Thymus (tissue), 14 donors: ENCODE measurements at places on chromosomes 5 and 9. TPM values are rescaled to one million over a fixed set of nuclear protein-coding genes. Genes with fewer than 3 reads are reported as not detected.

DNA sequence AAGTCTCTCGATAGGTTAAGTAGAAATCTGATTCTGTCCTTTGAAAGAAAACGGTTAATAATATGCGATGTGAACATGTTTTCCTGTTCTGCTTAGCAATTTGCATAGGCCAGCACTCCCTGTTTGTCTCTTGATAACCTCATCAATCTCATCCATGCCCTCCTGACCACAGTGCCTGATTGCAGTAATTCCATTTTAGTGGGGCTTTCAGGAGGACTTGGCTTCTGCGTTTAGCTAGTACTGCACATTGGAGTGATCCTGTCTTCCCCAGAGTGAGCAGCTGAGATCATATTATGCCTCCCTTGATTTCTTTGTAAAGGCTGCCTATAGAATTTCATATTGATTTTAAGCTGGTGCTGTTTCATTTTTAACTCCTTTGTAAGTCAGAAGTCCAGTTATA lies 335.9 kb upstream of the ISL1 start:
- DNase-seq: no peak

- DNase-seq: no peak
These were observed 65.5 kb downstream of the GNG10 start for GRCh38 chr9:111726949-111727348.

- no peak for DNase-seq
These were observed 4.2 kb downstream of the CTXN3 start for GRCh38 chr5:127652952-127653611.

- no peak for DNase-seq
These were observed 686.5 kb upstream of the ACO1 start for GRCh38 chr9:31697956-31698355.

DNA sequence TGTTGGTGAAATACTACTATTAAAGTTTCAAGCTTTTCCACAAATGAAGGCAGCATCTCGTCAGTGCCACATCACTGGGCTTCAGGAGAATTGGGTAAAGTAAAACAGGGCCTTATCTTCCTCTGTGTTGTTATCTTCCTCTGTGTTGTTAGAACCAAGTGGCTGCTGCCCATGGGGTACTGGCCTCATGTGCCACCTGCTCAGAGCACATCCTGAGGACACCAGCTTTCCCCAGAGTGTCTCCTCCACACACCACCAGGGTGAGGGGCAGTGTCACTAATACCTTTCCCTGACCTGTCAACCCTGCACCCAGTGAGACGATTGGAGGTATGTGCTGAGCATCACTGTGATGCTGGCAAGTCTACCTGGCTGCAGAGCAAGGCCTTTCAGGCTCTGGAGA lies 499.9 kb downstream of the SEMA5A start:
- no peak for DNase-seq

GRCh38 chr9:91835632-91836031 lies 114.4 kb downstream of the ROR2 start:
- no peak for DNase-seq

DNA sequence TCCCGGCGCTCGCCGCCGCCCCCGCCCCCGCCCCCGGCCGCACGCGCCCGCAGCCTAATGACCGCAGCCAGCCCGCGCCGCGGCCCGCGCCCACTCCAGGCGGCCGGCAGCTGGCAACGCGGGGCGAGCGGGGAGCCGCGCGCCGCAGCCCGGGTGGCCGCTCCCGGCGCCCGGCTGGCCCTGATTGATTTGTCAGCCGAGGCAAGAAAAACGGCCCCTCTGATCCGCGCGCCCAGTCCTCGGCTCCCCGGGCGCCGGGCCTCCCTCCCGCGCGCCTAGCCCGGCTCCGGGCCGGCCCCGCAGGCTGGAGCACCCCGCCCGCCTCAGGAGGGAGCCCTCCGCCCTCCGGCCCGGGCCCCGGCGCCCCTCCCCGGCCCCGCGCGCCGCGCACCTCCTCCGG lies 11.9 kb upstream of the LHX2 start:
- DNase-seq: no peak

DNA sequence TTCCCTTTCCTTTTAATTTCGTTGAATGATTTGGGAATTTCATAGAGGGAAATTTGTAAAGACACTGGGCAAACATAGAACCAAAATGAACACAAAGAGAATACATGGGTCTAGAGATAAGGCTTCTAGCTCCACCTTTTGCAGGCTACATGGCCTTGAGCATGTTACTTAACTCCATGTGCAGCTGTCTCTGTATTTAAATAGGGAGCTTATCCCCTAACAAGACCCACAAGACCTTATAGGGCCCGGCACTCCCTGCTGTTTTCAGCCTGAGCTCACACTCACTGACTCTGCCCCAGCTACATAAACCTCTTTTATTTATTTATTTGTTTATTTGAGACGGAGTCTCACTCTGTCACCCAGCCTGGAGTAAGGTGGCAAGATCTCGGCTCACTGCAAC lies 30.6 kb upstream of the TLE1 start:
- DNase-seq: no peak

DNA sequence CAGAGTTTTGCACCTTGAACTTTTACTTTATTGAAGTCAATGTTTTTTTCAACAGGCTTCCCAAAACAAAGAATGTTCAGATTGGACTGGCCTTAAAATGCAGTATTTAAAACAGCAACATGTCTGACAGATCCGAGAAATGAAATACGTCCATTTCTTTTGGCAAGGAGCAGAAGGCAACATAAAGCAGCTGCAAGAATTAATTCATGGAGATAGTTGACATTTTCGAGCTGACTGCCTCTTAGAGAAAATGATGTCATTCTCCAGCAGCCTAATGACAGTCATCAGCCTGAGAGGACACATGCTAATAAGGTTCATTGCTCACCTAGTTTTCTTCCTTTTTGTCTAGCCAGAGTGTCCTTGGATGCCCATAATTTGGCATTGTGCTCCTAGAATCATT lies 232.2 kb upstream of the SEMA6A start:
- no peak for DNase-seq

DNA sequence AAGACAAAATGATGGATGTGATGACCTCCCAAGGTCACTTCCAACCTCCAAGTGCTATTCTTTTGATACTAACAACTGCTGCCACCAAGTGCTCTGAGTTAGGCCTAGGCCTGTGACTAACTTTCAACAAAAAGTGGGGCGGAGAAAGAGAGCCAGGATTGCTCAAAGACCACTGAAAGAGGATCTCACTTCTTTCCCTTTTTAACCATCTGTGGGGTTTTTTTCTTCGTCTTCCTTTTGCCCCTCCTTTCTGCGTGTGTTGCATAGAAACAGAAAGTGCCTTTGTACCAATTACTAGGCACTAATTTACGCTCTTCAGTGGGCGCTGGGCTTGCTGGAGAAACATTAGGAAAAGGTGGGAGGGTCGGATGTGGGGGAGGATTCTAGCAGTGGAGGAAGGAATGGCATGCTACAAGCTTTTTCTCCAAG lies 8.0 kb downstream of the KLF9 start:
- no peak for DNase-seq

DNA sequence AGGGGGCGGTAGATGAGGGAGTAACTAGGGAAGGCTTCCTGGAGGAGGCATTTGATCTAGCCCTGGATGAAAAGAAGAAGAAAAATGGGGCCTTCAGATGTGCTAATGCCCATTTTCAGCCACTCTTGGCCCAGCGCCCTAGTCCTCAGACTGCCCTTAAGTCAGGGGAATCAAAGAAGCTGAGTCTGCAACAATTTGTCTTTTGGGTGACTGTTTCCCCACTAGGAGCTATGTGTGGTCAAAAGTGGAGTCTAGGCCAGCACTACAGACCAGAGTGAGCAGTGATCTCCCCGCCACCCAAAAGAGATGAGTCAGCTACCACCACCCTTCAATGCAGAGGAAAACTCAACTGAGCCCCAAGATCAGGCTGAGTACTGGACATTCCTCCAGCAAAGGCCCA lies 542.1 kb downstream of the BNC2 start:
- DNase-seq: no peak

- DNase-seq: no peak
These were observed 4.3 kb downstream of the RAI14 start for GRCh38 chr5:34660444-34660843.

DNA sequence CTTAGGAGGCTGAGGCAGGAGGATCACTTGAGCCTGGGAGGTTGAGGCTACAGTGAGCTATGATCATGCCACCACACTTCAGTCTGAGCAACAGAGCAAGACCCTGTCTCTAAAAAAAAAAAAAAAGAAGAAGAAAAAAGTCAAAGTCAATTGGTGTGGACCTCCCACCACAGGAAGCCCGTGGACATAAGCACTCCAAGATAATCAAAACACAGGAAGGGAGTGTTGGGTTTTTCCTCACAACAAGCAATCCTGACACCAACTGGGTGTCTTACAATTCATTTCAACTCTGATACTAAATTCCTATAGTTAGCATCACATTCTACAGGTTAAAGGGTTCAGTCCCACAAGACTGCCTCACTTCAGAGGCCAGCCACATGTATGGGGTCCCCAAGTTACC lies 70.7 kb downstream of the PDE6A start:
- no peak for DNase-seq

GRCh38 chr5:42881416-42882117 lies 69.9 kb upstream of the SELENOP start:
- DNase-seq: no peak

GRCh38 chr5:124292322-124292855 lies 454.1 kb downstream of the ZNF608 start:
- DNase-seq: no peak

HAPLN1 gene
- 0.14 TPM for total RNA-seq

HSPB3 gene
- 0.94 TPM for total RNA-seq

SAP30L gene
- total RNA-seq: 33.1 TPM

PHF24 gene
- total RNA-seq: 0.28 TPM

HEMGN gene
- total RNA-seq: 16.9 TPM

CDKN2B gene
- 0.80 TPM for total RNA-seq

ANKRD18B gene
- total RNA-seq: 1.0 TPM

SVEP1 gene
- total RNA-seq: 1.2 TPM

BTNL3 gene
- total RNA-seq: not detected

SLC45A2 gene
- total RNA-seq: not detected

BARX1 gene
- total RNA-seq: 0.14 TPM

C5orf58 gene
- not detected for total RNA-seq

ANKH gene
- 17.3 TPM for total RNA-seq

SPATA31E1 gene
- total RNA-seq: not detected

MED27 gene
- total RNA-seq: 31.0 TPM
